ENCODE measurements at places on chromosomes 6 and 20. TPM values are rescaled to one million over a fixed set of nuclear protein-coding genes. Genes with fewer than 3 reads are reported as not detected.
A peak's percentile ranks its signal among the peaks of the same experiment; 100 is the strongest.

DNA sequence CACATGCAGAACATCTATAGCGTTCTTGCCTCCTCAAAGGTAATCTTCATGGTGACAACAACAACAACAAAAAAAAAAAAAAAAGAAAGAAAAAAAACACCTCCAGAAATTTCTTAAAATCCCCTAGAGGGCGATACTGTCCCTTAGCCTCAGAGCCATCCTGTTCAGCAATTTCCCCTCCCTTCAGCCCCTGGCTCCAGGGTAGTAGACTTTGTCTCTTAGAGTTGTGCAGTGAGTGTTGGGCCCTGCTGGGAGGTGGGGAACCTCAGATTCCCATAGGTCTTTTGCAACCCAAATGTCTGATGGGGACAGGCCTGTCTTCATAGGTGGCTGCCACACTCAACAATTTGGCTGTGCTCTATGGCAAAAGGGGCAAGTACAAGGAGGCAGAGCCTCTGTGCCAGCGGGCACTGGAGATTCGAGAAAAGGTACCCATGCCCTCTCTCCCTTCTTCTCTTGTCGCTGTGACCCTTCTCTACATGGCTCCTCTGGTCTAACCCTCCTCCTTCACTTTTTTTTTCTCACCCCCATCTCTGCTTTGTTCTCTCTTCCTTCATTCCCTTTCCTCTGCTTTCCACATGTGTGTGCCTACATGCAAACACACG is 6.0 kb upstream of the PTK7 start:
- peak; percentile 92 for DNase-seq
- H3K27me3 ChIP-seq, result no peaks in the 10 kb centered on the region
- peaks cover 12% of the 10 kb centered on the region for H3K36me3 ChIP-seq
- peaks cover 15% of the 10 kb centered on the region for H3K4me1 ChIP-seq
- H3K27ac ChIP-seq, result no peak overlapping the region

DEFB124 gene
- total RNA-seq, result not detected

MUC21 gene
- total RNA-seq, result 8.6 TPM

GRCh38 chr6:35188886-35189285 is 24.9 kb upstream of the SCUBE3 start:
- H3K4me1 ChIP-seq, result peaks cover 3% of the 10 kb centered on the region
- no peak overlapping the region for H3K4me3 ChIP-seq
- H3K27me3 ChIP-seq, result no peaks in the 10 kb centered on the region
- H3K36me3 ChIP-seq, result no peaks in the 10 kb centered on the region
- H3K27ac ChIP-seq, result no peak overlapping the region

FRK gene
- 8.7 TPM for total RNA-seq

DNA sequence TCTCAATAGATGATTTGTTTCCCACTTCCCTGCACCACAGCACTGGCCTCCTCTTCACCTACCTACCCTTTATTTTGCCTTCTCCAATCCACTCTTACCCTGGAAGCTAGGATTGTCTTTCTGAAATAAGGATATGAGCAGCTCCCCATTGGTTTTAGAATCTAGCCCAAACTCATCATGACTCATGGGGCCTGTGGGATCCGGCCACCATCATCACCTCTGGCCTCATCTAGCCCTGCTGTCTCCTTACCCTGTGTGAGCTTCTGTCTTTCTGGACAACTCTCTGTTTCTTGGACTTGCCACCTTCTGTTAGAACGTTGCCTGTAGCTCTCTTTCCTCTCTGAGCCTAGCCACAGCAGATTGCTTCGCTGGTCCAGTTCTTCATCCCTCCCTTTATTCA is 277.1 kb downstream of the PAX1 start:
- no peak overlapping the region for H3K27ac ChIP-seq
- H3K27me3 ChIP-seq, result no peaks in the 10 kb centered on the region
- no peaks in the 10 kb centered on the region for H3K36me3 ChIP-seq

MYT1 gene
- total RNA-seq, result not detected

DNA sequence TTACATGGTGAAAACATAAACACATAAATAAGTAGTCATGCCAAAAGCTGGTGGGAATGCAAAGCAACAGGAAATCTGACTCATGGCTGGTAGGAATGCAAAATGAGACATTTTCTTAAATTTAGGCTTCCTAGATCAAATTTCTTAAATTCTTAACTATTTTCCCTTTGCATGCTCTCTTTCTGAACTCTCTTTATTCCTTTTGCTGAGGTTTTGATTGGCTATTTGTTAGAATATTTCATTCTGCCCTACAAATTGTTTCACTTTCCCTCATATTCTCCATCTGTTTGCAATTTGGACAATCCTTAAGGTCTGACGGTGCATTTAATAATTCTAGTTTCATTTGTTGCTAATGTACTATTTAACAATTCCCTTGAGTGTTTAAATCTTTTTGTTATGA is 437.5 kb upstream of the RGS17 start:
- H3K4me3 ChIP-seq, result no peak overlapping the region
- H3K27me3 ChIP-seq, result no peaks in the 10 kb centered on the region
- no peaks in the 10 kb centered on the region for H3K36me3 ChIP-seq

DNA sequence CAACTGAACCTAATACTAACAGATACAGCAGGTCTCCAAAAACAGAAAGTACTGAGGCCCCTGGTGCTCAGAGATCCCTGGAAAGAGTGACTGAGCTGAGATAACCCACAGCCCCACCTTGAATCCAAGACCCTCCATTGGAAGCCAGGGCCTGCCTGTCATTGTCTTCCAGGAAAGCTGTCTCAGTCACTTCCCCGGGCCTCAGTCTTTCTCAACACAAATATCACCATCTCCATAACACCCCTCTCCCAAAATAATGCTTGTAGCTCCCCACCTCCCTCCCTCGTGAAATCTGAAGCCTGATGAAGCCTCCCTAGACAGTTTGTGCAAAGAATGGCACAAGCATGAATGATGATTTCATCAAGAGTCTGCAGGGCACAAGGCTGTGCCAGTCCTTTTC is 138.2 kb upstream of the LRFN2 start:
- H3K4me3 ChIP-seq, result no peak overlapping the region
- H3K4me1 ChIP-seq, result no peaks in the 10 kb centered on the region
- H3K36me3 ChIP-seq, result no peaks in the 10 kb centered on the region
- no peaks in the 10 kb centered on the region for H3K27me3 ChIP-seq

DNA sequence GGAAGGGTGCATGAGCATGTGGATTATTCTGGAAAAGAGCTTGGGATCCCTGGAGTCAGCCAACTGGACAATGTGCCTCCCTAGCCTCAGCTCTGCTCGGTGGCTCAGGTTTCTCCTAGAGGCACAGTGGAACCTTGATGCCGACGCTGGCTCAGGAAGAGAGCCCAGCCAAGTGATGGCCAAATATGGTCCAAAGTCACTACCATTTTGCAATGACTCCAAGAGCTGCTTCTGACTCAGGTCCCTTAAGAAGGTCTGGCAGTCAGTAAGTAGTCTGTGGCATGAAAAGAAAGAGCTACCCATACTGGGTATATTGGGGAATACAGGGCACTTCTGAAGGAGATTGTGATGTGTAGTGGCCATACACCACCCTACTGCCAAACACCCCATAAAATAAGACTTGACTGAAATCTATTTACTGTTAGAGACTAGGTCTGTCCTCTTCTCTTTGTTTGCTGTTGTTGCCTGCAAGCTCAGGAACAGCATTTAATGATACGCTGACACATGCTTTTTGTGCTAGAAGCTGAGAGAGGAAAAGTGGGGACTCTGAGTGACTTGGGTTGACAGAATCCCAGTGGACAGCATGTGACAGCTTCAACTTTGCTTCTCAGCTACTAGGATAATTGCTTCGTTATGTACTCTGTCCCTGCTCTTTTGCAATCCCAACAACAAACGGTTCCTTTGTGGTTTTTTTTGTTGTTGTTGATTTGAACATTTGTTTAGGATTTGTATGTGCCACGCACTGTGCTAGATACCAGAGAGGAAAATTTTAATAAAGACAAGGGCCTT is 30.3 kb upstream of the OGFRL1 start:
- DNase-seq, result no peak
- H3K4me1 ChIP-seq, result no peaks in the 10 kb centered on the region
- H3K4me3 ChIP-seq, result no peak overlapping the region
- no peaks in the 10 kb centered on the region for H3K36me3 ChIP-seq
- no peak overlapping the region for H3K27ac ChIP-seq

DNA sequence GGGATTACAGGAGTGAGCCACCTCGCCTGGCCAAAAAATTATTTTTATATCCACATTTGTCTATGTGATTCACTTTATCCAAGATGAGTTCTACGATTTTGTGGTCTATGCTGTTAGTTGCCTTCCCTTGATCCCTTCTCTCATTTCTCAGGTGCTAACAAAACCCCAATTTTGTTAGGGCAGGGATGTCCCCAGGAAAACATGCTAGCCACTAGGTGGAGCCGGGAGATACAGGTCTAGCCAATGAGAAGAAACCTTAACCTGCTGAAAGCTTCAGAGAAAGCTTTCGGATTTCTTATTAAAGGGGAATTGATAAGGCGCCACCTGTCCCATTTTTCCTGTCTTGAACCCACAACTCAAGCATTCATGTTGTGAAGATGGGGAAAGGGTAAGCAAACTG is 167.4 kb upstream of the OLIG3 start:
- H3K4me1 ChIP-seq, result no peaks in the 10 kb centered on the region
- no peak overlapping the region for H3K4me3 ChIP-seq
- no peak for DNase-seq
- H3K27ac ChIP-seq, result no peak overlapping the region

GRCh38 chr6:167973148-167973885 is 24.2 kb upstream of the KIF25 start:
- peaks cover 12% of the 10 kb centered on the region for H3K36me3 ChIP-seq
- no peaks in the 10 kb centered on the region for H3K4me1 ChIP-seq
- no peak for DNase-seq
- no peaks in the 10 kb centered on the region for H3K27me3 ChIP-seq
- no peak overlapping the region for H3K27ac ChIP-seq

DNA sequence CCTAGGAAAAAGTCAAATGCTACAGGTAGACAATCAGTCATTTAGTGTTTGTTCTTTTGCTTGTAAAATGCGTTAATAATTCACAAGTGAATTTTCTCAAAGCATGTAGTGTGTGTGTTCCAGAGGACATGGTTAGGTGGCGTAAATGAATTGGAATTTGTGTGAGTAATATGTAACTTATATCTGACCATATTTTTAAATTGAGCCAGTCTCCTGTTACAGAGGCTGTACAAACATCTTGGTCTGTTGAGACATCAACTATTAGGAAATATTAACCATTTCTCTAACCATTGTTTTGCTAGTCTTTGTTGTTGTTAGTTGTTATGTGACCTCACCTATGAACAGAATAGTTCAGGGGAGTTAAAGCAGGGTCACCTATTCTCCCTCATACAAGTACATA is 22.7 kb downstream of the MCM8 start:
- H3K27me3 ChIP-seq, result no peaks in the 10 kb centered on the region
- H3K4me3 ChIP-seq, result no peak overlapping the region
- H3K27ac ChIP-seq, result no peak overlapping the region
- no peaks in the 10 kb centered on the region for H3K4me1 ChIP-seq
- peak; percentile 34 for DNase-seq

DNA sequence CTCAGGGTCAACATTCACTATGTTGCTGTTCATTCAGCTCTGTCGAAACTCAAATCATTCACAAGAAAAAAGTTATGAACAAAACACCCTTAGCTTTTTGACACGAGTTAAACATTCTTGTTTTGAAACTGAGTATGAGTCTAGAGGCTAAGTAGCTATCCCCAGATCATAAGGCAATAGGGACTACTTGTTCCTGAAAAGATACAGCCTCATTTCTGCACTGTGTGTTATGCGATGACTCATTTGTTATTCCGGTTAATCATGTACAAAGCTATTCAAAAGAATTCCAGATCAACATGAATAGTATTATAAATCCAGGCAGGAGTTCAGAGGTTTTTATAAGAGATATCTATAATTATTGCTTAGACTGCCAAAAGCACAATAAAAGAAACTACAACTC is 908.0 kb downstream of the QKI start:
- no peak for DNase-seq
- no peak overlapping the region for H3K27ac ChIP-seq
- no peaks in the 10 kb centered on the region for H3K27me3 ChIP-seq
- no peaks in the 10 kb centered on the region for H3K36me3 ChIP-seq
- H3K4me3 ChIP-seq, result no peak overlapping the region

OR12D3 gene
- total RNA-seq, result not detected

- DNase-seq, result no peak
- no peaks in the 10 kb centered on the region for H3K27me3 ChIP-seq
- H3K36me3 ChIP-seq, result no peaks in the 10 kb centered on the region
- no peak overlapping the region for H3K27ac ChIP-seq
Measured at GRCh38 chr6:121647905-121648304, 212.5 kb downstream of the GJA1 start.

DNA sequence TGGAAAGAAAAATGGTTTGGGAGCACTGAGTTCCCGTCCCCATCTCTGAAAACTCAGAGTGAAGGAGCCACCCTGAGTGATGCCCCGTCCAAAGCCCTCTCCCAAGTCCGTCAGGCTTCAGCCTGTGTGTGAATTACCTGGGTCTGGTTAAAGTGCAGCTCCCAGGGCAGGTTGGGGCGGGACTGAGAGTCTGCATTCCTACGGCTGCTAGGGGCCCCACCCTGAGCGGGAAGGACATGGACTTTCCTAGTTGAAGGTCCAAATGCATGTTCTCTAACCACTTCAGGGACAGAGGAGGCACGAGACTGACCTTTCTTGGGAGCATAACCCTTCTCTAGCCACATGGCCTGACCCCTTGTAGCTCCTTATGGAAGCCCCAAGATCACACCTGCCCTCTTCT is 97.2 kb downstream of the SYNDIG1 start:
- H3K4me3 ChIP-seq, result no peak overlapping the region
- no peak overlapping the region for H3K27ac ChIP-seq
- H3K4me1 ChIP-seq, result no peaks in the 10 kb centered on the region
- H3K27me3 ChIP-seq, result peaks cover 5% of the 10 kb centered on the region
- H3K36me3 ChIP-seq, result no peaks in the 10 kb centered on the region

- H3K36me3 ChIP-seq, result peaks cover 6% of the 10 kb centered on the region
- H3K27me3 ChIP-seq, result no peaks in the 10 kb centered on the region
- no peak overlapping the region for H3K4me3 ChIP-seq
- no peak for DNase-seq
- no peak overlapping the region for H3K27ac ChIP-seq
- peaks cover 18% of the 10 kb centered on the region for H3K4me1 ChIP-seq
Measured at GRCh38 chr20:9129756-9130155, 60.9 kb downstream of the PLCB4 start.

- no peak for DNase-seq
- no peaks in the 10 kb centered on the region for H3K36me3 ChIP-seq
- H3K27me3 ChIP-seq, result peaks cover 9% of the 10 kb centered on the region
- H3K27ac ChIP-seq, result no peak overlapping the region
- no peak overlapping the region for H3K4me3 ChIP-seq
- H3K4me1 ChIP-seq, result no peaks in the 10 kb centered on the region
Measured at GRCh38 chr20:63822276-63822696, 8.8 kb downstream of the ZBTB46 start.

DNA sequence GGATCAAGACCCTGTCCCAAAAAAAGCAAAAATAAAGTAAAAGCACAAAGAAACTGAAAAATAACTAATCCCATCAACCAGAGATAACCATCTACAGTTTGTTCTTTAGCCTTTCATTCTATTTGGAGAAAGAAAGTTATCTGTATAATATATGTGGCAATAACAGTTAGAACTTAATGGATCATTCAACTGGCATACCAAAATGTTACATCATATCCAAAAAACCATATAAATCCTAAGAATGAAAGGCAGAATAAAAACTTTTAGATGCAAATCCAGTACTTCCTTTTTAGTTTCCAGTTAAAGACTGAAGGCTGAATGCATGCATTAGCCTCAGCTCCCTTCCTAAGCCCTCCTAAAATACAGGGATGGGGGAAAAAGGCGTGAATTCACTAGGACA is 25.2 kb downstream of the ILRUN start:
- no peak overlapping the region for H3K4me3 ChIP-seq
- no peak for DNase-seq
- peak overlapping the region; percentile 67 for H3K27ac ChIP-seq
- no peaks in the 10 kb centered on the region for H3K27me3 ChIP-seq
- peaks cover 2% of the 10 kb centered on the region for H3K36me3 ChIP-seq
- H3K4me1 ChIP-seq, result peaks cover 11% of the 10 kb centered on the region

All from lung (tissue), 17 donors.